GM06990 (cell line): ENCODE measurements at places on chromosomes 1 and 21.

DNA sequence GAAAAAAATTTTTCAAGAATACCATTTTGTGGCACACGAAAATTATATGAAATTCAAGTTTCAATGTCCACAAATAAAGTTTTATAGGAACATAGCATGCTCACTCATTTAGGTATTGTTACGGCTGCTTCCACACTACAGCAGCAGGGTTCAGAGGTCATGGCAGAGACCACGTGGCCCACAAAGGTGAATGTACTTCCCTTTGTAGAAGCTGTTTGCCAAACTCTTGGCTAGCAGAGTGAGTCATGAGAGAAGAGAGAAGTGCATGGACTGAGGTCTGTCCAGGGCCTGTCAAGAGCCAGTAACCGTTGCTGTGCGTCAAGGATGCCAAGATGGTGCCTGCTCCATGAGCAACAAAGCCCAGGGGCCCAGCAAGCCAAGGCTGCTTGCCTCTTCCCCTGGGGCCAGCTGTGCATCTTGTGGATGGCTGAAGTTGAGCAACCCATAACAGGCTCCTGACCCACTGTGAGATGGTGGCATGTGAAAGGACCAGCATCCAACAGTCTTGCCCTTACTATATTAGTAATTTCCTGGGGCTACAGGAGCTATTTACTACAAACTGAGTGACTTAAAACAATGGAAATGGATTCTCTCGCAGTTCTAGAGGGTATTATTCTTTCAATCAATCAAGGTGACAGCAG is 64.8 kb upstream of the ATP5PO start:
- DNase-seq = no peak

DNA sequence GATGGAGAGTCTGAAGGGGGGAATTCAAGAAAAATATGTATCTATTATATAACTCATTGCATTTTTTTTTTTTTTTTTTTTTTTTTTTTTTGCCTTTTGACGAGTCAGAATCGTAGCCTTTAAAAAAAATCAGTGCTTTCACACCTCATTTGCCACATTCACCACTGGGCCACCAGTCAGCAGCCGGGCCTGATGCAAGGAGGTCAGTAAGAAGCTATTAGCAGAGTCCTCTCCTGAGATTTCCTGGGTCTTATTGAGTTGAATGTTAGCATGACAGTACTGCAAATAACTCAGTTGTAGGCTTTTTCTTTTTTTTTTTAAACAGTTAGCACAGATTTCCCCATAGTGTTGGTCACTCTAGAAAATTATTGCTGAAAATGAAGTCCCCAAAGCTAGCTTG is 139.8 kb downstream of the SPATA17 start:
- DNase-seq = no peak

GRCh38 chr1:47571952-47572351 is 134.1 kb downstream of the FOXD2 start:
- no peak for DNase-seq

GRCh38 chr1:33008051-33008914 is 28.4 kb downstream of the AK2 start:
- no peak for DNase-seq

- no peak for DNase-seq
Observed at GRCh38 chr1:241997401-241997998, 1.4 kb downstream of the MAP1LC3C start.

- no peak for DNase-seq
Observed at GRCh38 chr1:11373895-11374747, 101.1 kb downstream of the UBIAD1 start.

- no peak for DNase-seq
Observed at GRCh38 chr1:176111835-176112234, 95.3 kb downstream of the COP1 start.

GRCh38 chr21:43196826-43197225 is 28.0 kb downstream of the CRYAA start:
- DNase-seq = no peak

DNA sequence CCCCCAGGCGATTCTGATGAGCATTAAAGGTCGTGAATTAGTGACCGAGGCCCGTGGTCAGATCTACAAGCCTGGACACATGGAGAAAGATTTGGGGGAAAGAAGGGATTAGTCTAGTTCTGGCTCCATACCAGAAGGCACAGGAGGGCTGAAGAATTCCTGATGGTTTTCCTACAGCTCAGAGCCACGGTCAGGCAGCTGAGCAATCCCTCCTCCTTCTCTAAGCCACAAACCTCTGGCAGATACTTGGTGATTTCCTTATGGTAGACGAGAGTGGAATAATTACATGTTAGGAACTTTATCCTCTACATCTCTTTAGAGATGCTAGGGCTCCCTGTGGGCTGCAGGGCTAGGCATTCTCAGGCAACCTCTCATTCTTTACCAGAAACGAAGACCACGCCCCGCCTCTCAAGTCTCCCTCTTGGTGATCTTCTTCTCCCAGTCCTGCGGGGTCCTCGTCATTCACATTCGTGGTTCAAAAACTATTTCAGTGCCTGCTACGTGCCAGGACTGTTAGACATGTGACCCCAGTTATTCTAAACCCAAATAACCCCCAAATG is 20.5 kb upstream of the ZBTB18 start:
- DNase-seq = no peak

DNA sequence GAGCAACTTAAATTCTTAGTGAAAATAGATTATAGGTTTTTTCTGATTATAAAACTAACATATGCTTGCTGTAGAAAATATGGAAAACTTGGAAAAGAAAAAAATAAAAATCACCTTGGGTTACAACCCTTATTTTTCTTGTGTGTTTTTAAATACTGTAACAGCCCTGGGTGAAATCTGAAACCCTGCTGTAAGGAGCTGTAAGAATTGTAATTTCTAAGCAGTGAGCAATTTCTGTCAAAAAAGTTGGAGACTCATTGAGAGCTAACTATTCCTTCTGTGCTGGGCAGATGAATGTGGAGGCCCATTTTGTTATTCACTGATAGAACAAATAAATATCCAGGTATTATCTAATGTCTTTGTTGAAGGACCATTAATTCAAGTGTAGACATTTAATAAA is 42.6 kb downstream of the ADCY10 start:
- no peak for DNase-seq

- no peak for DNase-seq
Observed at GRCh38 chr1:105483436-105483835, 1573.0 kb upstream of the PRMT6 start.

GRCh38 chr1:167659450-167659849 is 29.4 kb downstream of the RCSD1 start:
- DNase-seq = no peak

DNA sequence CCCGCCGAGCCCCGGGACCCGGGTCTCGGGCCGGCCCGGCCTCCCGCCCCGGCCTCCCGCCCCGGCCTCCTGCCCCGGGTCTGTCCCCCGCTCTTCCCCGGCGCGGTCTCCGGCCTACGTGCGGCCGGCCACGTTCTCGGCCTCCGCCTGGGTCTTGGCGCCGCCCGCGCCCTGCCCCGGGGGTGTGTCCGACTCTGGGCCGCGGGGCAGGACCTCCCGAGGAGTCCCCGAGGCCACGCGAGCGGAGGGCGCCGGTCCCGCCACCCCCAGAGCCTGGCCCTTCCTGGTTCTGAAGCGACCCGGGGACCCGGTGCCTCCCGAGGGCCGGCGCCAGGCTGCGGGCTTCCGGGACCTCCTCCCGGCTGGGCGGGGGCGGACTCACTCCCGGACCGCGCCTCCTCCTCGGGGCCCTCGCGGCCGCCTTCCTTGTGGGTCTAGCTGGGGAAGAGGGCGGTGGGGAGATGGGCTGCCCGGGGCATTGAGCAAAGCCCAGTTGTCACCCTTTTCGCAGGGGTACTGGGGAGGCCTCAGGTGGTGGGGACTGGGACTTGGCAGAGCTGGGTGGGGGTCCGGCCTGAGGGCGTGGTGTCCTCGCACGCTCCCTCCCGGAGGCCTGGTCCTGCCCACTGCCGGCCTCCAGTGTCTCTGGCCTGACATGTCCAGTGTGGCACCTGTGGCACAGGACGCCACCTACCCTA is 558 bp downstream of the PFKL start:
- DNase-seq = peak; percentile 72

DNA sequence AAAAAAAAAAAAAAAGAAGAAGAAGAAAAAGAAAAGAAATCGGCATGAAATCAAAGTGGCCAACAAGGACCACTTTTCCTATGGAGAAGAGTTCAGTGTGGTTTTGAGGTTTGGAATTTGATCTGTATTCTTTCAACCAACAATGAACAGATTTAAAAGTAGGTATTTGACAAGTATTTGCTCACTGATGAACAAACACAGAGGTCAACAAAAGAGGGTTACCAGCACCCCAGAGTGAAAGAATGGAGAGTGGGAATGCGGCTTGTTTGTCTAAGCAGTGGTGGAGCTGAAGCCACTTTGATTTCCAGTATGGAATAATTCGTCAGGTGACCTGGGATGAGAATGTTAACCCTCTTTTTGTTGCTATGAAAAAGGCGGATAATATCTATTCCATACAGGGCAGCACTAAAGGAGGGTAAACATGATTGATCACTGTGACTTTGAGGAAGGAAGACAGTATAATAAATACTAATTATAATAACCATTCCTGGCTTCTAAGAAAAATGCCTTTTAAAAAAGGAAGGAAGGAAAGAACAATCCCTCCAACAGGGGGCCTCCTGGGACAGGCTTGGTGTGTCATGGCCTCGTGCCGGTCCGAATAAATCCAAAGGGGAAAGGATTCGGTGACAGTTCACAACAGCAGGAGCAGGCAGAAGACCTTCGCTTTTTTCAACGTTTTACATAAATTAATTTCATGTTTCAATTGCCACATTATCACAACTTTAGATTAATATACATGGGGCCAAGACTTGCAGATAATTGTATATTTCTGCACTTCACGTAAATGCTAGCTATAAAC is 37.2 kb upstream of the SIM2 start:
- DNase-seq = no peak

- DNase-seq = no peak
Observed at GRCh38 chr1:157838966-157839365, 2.6 kb downstream of the CD5L start.

DNA sequence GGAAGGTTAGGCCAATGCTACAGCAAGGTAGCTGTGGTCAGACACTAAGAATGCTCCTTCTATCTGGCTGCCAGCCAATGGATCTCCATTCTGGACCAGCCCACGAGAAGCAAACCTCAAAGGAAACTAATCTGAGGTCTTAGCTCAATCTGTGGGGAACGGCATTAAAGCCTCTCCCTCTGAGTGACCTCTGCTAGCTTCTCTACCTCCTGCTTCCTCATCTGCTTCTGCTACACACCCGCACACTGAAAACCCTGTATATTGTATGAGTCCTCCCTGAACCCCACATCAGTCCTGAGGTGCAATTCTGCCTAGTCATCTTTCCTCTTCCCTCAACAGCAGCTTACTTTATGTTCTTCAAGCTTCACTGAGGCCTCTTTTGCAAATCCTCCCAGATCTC is 6.9 kb upstream of the GALE start:
- no peak for DNase-seq

DNA sequence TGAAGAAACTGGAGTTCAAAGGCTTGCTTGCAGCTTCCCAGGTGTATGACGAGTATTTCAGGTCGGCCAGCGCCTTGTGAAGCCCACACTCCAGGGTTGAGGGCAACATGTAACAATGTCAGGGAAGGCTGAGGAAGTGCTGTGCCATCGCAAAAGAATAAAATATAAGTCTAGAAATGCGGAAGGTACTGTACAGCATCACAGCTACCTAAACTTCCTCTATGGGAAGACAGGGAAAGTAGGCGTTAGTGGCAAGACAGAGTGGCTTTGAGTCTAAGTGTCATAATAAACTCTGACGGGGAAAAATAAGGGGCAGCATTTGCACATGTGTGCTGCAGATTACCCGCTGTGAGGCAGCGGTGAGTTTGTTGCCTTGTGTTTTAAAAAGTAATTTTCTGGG is 28.9 kb downstream of the DOP1B start:
- DNase-seq = no peak

GRCh38 chr1:84174051-84174556 is 30.0 kb downstream of the PRKACB start:
- no peak for DNase-seq

DNA sequence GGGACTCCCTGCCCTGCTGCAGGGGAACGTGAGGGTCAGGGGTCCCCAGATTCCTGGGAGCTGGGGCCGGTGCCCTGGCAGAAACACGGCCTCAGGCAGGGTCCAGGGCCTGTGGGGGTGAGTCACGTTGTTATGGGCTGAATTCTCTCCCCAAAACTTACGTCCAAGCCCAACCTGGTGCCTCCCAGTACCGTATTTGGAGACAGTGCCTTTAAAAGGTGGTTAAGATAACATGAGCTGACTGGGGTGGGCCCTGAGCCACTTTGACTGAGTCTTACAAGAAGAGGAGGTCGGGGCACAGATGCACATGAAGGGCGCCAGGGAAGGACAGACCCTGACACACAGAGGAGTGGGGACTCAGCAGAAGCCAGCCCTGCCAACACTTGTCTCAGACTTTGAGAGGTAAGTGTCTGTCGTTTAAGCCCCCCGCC is 99.9 kb downstream of the WDR4 start:
- DNase-seq = no peak
